ENCODE measurements at places on chromosomes 16 and 17.
A peak's percentile ranks its signal among the peaks of the same experiment; 100 is the strongest.

DNA sequence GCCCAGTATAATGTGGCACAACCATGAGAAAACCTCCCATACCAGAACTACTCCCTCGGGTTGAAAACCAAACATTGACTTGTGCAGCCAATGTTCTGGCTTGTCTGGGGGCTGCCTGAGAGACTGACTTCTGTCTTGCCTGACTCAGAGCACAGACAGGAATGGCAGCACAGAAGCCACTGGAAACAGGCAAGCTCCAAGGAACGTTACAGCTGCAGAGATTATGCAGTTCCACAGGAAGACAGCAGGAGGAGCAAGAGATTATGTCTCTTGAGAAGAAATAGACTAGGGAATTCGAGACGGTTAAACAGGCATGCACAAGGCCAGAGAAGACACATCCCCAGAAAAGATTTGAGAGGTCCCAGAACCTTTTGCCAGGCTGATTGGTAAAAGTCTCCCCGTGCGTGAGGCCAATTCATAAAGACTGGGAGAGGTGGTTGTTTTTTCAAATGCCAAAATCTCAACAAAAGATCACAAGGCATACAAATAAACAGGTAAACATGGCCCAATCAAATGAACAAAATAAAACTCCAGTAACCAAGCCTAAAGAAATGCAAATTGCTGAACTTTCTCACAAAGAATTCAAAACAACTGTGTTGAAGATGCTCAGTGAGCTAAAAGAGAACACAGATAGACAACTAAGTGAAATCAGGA, 90.6 kb upstream of the CDH5 start:
- no peak for DNase-seq

GRCh38 chr16:58324792-58325191, 30.0 kb upstream of the PRSS54 start:
- DNase-seq: no peak

DNA sequence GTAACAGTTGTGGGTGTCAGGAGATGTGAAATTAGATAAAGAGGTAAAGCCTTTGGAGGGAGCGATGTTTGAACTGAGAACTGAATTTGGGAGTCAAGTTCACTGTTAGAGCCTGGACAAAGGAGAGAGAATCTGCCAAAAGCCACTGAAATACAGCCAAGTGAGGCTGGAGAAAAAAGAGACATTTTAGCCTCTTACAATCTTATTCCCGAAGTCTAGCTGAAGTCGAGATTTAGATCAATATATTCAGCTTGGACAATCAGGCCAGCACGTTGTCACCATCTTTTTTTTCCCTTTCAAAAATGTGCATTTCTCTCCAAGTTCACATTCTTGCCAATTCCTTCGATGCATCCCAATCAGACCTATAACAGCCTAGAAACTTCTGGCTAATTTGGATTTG, 312.2 kb downstream of the RBFOX1 start:
- no peak for DNase-seq

DNA sequence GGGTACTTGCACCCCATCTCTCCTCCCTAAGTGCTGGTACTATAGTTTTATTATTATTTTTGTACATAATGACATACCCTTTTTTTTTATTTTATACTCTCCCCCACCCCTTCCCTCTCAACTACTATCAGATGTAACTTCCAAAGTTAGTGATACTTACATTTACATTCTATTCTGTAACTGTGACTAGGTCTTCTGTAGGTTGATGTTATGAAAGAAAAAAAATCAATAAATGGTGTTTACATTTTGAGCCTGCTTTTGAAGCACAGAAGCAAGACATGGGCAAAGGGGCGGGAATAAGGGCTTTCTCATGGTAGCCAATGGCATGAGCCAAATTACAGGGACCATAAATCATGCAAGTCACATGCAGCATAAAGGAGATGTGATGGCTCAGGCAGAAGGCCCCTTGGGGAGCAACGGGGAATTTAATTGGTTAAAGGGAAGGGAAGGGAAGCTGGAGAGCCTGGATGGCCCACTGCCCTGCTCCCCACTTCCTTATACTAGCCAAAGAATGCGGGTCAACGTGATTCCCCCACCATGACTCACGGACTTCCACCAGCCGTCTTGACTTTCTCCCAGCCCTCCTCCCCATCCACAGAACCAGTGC, 2.4 kb upstream of the ACSF2 start:
- DNase-seq: peak; percentile 39

GRCh38 chr16:67426022-67426421, 4.9 kb upstream of the HSD11B2 start:
- no peak for DNase-seq

GRCh38 chr17:66963521-66963908, 992 bp upstream of the CACNG4 start:
- DNase-seq: peak; percentile 30

Data from heart left ventricle (tissue), 16 donors.